Colonic mucosa (tissue), 4 donors: ENCODE measurements at places on chromosomes 13 and 19. TPM values are rescaled to one million over a fixed set of nuclear protein-coding genes. Genes with fewer than 3 reads are reported as not detected.

Gene ZNF333
- 6.7 TPM for total RNA-seq

DNA sequence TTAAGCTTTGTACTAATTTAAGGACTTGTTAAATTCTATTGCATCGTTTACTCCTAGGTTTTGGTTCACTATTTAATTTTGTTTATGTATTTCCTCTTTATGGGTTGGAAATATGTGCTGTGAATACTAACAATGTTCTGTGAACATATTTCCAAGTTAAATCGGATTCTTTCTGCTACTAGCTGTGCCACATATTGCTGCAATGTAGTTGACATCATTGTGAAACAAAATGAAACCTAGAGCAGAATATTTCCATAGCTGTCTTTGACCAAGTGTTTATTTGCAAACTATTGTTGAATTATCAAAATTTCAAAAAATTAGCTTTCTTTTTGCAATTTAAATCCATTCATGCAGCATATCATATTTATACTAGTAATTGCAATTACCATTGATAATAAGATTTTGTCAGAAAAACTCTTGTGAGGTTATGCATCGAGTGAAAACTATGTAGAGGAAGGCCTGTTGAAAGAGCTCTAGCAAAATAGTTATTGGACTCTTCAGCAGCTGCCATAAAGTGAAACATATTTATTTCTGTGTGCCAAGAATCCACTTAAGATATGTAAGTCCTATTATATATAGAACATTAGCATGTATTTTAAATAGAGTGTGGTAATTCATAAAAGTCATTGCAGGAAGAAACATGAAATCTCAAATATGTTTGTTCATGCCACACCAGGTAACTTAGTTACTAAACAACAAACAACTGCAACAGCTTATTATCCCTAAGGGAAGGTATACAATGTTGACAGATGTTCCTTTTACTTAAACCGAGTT lies 575.1 kb downstream of the SLITRK6 start:
- no peak for DNase-seq
- no peak overlapping the region for H3K4me3 ChIP-seq
- no peaks in the 10 kb centered on the region for H3K4me1 ChIP-seq
- H3K27me3 ChIP-seq, result no peaks in the 10 kb centered on the region

DNA sequence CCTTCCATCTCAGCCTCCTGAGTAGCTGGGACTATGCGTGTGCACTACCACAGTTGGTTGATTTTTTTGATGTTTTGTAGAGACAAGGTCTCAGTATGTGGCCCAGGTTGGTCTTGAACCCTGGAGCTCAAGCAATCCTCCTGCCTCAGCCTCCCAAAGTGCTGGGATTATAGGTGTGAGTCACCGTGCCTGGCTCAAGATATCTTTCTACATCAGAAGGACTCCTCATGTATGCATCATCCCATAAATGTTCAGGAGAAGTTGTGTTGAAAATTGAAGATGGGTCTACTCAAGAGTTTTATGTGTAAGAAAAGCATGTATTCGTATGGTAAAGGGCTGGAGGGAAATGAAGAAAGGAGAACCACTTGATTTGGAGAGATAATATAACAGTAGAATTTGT lies 71.8 kb upstream of the STK24 start:
- peak overlapping the region; percentile 85 for H3K27ac ChIP-seq
- no peaks in the 10 kb centered on the region for H3K27me3 ChIP-seq
- H3K4me3 ChIP-seq, result no peak overlapping the region
- DNase-seq, result no peak

Gene MED16
- total RNA-seq, result 73.3 TPM

- no peaks in the 10 kb centered on the region for H3K36me3 ChIP-seq
- H3K27me3 ChIP-seq, result no peaks in the 10 kb centered on the region
- no peaks in the 10 kb centered on the region for H3K4me1 ChIP-seq
- H3K27ac ChIP-seq, result no peak overlapping the region
- no peak for DNase-seq
- H3K4me3 ChIP-seq, result no peak overlapping the region
These were observed 6.4 kb upstream of the SLC46A3 start for GRCh38 chr13:28725046-28725610.

Gene MEF2B
- 3.9 TPM for total RNA-seq

DNA sequence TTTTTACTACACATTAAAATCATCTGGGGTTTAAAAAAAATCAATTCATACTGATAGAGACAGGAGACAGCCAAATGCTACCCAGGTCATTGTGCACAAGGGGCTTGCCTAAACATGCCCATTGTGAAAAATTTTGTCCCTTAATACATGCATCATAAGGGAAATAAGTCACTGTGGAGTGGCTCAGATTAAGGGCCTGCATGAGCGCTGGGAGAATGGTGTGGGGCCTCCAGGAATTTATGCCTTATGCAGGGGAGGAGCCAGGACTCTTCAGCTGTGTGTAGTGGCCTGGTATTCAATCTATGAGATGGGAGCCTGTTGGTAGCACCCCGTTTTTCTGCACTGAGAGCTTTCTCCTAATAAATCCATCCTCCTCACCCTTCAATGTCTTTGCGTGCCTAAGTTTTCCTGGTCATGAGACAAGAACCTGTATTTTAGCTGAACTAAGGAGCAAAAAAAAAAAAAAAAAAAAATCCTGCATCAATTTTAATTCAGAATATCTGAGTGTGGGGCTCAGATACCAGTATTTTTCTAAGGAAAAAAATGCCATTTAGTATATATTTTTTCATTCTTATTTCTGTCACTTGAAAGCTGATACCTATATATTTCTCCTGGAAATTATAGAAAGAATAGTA lies 997.6 kb upstream of the ATXN8OS start:
- H3K4me3 ChIP-seq, result no peak overlapping the region
- no peak overlapping the region for H3K27ac ChIP-seq
- no peaks in the 10 kb centered on the region for H3K4me1 ChIP-seq

Gene C19orf38
- 1.5 TPM for total RNA-seq

DNA sequence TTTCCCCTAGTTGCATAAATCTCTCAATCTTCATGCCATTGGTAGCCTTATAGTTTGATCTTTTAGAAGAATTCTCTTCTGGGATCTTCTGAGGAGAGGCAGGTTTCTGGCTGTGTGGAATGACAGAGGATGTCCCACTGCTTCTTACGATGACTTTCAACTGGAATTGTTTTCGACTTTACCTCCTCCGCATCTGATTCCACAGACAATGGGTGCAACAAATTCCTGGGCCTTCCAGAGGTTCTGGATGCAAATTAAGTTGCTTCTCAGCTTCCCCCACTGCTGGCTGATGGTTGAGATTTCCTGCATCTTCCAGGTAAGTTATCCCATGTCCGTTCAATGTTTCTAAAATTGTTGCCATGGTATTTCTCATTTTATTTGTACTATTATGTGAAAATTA lies 142.3 kb upstream of the TSC22D1 start:
- H3K36me3 ChIP-seq, result no peaks in the 10 kb centered on the region
- H3K4me3 ChIP-seq, result no peak overlapping the region
- DNase-seq, result no peak
- no peaks in the 10 kb centered on the region for H3K27me3 ChIP-seq
- no peak overlapping the region for H3K27ac ChIP-seq
- H3K4me1 ChIP-seq, result no peaks in the 10 kb centered on the region

- DNase-seq, result no peak
- H3K4me1 ChIP-seq, result no peaks in the 10 kb centered on the region
- no peak overlapping the region for H3K4me3 ChIP-seq
- no peaks in the 10 kb centered on the region for H3K27me3 ChIP-seq
These were observed 9.7 kb upstream of the ZNF223 start for GRCh38 chr19:44042147-44042546.

Gene CEACAM3
- 2.8 TPM for total RNA-seq

- no peaks in the 10 kb centered on the region for H3K36me3 ChIP-seq
- H3K4me3 ChIP-seq, result no peak overlapping the region
- H3K27me3 ChIP-seq, result no peaks in the 10 kb centered on the region
- DNase-seq, result no peak
These were observed 216.5 kb downstream of the RFC3 start for GRCh38 chr13:34034411-34034810.

GRCh38 chr19:18594096-18594823 lies 5.7 kb downstream of the REX1BD start:
- H3K36me3 ChIP-seq, result no peaks in the 10 kb centered on the region
- H3K27ac ChIP-seq, result no peak overlapping the region
- DNase-seq, result peak; percentile 73
- peaks cover 17% of the 10 kb centered on the region for H3K4me1 ChIP-seq

Gene FGF22
- not detected for total RNA-seq

- no peaks in the 10 kb centered on the region for H3K36me3 ChIP-seq
- no peak overlapping the region for H3K27ac ChIP-seq
- DNase-seq, result no peak
- H3K4me3 ChIP-seq, result no peak overlapping the region
- no peaks in the 10 kb centered on the region for H3K27me3 ChIP-seq
These were observed 5.1 kb downstream of the PPP1R12C start for GRCh38 chr19:55112246-55112776.

- DNase-seq, result no peak
- no peaks in the 10 kb centered on the region for H3K27me3 ChIP-seq
- H3K4me1 ChIP-seq, result no peaks in the 10 kb centered on the region
- H3K36me3 ChIP-seq, result no peaks in the 10 kb centered on the region
- H3K4me3 ChIP-seq, result no peak overlapping the region
- H3K27ac ChIP-seq, result no peak overlapping the region
These were observed 379.2 kb upstream of the MIR17HG start for GRCh38 chr13:90968166-90968904.

DNA sequence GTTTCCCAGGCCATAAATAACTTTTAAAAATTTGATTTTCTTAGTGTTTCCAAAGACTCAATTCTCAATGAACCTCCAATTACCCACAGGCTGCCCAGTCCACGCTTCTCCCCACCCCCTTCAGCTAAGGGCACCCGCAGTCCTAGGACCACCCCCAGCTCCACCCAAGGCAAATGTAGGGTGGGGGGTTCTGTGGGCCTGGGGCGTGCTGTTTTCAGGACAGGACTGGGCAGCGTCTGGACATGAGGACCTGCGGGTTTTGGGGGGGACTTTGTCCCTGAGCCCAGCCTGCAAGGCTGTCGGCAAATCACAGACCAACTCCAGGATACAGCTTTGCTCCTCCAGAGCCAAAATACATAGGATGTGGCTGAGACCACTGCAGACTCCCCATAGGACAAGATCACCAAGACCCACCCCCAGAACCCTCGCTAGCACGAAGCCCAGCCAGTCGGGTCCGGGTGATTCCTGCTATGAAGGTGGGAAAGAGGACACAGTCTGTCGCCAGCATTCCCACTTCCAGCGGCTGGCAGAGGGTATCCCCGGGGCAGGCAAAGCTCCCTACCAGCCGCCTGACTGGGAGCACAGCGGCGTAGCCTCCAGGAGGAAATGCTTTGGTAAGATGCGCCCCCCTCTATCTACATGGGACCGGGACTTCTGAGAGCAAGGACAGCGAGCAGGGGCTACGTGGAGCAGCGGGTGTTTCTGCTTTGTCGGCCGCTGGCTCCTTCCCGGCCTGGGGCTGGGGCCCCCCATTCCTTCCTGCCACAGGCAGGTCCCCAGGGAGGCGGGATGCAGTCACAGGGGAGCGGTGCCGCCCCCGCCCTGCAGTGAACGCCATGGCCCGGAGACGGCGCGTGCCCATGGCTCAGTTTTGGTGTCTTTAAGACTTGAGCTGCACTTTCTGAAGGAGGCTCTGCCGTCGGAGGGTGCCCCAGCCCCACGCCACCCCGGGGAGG lies 1.6 kb upstream of the TIMM13 start:
- H3K4me1 ChIP-seq, result peaks cover 17% of the 10 kb centered on the region
- H3K27ac ChIP-seq, result peak overlapping the region; percentile 94
- no peaks in the 10 kb centered on the region for H3K27me3 ChIP-seq
- no peaks in the 10 kb centered on the region for H3K36me3 ChIP-seq
- DNase-seq, result no peak

Gene ERCC2
- total RNA-seq, result 12.7 TPM

DNA sequence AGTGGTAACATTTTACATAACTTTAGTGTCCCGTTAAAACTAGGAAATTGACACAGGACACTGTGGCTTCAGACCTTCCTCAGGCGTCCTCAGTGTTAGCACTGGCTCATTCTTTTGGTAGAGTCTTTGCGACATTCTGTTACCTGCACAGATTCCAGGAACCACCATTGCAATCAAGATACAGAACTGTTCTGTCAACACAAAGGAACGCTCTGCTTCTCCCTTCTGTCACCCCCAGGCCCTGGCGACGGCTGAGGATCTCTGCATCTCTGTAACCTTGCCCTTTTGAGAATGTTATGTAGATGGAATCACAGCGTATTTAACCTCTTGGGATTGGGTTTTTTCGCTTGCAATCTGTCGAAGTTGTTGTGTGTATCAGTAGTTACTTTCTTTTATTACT lies 22.6 kb downstream of the KDM4B start:
- no peaks in the 10 kb centered on the region for H3K4me1 ChIP-seq
- no peak overlapping the region for H3K4me3 ChIP-seq
- no peak for DNase-seq
- H3K27me3 ChIP-seq, result no peaks in the 10 kb centered on the region
- no peaks in the 10 kb centered on the region for H3K36me3 ChIP-seq

DNA sequence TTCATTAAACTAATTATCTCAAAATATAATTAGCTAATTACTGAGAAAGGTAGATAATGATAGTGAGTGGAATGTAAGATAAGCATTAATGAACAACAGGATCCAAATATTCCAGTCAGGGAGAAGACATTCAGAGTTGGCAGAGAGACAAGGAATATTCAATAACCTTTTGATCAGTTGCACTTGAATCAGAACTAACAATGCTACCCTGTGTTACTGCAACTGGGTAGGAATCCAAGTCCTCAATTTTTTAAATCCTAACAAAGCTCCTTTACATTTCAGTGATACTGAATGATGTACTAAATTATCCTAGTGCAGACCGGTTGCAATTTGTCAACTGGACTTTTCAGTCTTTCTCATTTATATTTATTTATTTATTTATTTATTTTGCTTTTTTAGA lies 107.1 kb upstream of the MIR17HG start:
- H3K4me1 ChIP-seq, result no peaks in the 10 kb centered on the region
- H3K27ac ChIP-seq, result no peak overlapping the region
- no peak overlapping the region for H3K4me3 ChIP-seq
- H3K36me3 ChIP-seq, result no peaks in the 10 kb centered on the region

- H3K27me3 ChIP-seq, result no peaks in the 10 kb centered on the region
- no peak overlapping the region for H3K27ac ChIP-seq
- H3K4me1 ChIP-seq, result no peaks in the 10 kb centered on the region
- DNase-seq, result no peak
- no peak overlapping the region for H3K4me3 ChIP-seq
- H3K36me3 ChIP-seq, result no peaks in the 10 kb centered on the region
These were observed 35.0 kb upstream of the ZNF766 start for GRCh38 chr19:52234406-52234805.

GRCh38 chr19:5563008-5563431 lies 4.7 kb downstream of the TINCR start:
- H3K27me3 ChIP-seq, result peaks cover 12% of the 10 kb centered on the region
- no peaks in the 10 kb centered on the region for H3K36me3 ChIP-seq
- no peak for DNase-seq
- no peak overlapping the region for H3K27ac ChIP-seq
- no peak overlapping the region for H3K4me3 ChIP-seq

- DNase-seq, result no peak
- H3K27ac ChIP-seq, result no peak overlapping the region
- no peaks in the 10 kb centered on the region for H3K4me1 ChIP-seq
These were observed 647.1 kb downstream of the DACH1 start for GRCh38 chr13:71219698-71220415.
